ENCODE measurements at places on chromosomes 3 and 15.

- no peak for DNase-seq
These were observed 77.5 kb downstream of the RAD18 start for GRCh38 chr3:8885536-8886316.

DNA sequence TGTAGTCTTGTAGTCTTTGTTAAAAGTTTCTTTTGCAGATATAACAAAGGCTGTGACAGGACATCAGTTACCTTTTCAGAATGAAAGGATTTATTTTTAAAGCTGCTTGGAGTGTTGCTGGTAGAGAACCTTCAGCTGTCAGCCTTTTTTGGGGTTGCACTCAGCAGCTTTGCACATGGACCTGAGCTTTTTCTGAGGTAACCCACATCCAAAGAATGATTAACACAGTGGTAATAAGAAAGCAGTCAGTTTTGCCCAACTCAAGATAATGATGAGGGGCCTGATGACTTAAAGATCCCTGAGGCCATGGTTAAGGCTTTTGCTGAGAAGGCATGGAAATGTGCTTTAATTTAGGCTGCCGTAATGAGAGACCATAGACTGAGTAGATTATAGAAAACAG is 1042.7 kb downstream of the PLOD2 start:
- DNase-seq, result no peak

GRCh38 chr3:136883967-136884720 is 22.1 kb downstream of the NCK1 start:
- no peak for DNase-seq

- no peak for DNase-seq
These were observed 45.1 kb upstream of the EIF1B start for GRCh38 chr3:40264451-40264850.

DNA sequence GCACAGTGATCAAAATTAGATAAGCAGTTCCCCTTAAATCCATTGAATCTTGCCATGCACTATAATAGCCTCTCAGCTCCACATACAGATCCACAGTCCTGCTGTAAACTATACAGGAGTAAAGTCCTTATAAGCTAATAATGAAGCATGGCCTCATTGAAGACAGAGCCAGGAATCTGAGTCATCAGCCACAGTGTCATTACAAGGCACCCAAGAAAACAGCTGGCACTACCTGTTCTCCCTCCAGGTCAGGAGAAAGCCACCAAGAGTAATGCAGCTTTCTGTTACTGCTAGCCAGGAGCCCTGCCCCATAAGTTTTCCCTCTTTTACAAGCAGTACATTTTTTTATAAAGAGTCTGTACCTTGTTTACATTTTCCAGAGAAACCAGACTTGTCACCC is 27.3 kb downstream of the WDR49 start:
- no peak for DNase-seq

All from upper lobe of left lung (tissue), 6 donors.